ENCODE measurements at places on chromosomes 3 and 15.

DNA sequence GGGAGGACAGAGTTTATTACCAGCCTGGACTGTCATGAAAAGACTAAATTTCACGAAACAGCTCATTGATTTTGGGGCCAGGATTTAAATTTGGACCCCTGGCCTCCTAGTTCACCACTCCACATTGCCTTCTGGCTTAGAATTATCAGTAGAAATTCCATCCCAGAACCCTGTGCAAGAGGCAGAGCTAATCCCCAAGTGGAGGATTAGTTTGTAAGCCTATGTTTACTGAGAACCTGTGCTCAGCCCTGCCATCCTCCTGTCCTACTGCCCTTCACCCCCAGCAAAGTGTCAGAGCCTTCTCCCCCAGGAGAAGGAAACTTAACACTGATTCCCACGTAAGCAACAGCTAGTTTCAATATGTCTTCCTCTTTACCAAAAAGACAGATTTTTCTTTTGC lies 99.4 kb downstream of the SST start:
- DNase-seq, result no peak

- DNase-seq, result no peak
These were observed 457.7 kb downstream of the NAALADL2 start for GRCh38 chr3:175316799-175317198.

- no peak for DNase-seq
These were observed 334.7 kb upstream of the MDFIC2 start for GRCh38 chr3:70647094-70647493.

DNA sequence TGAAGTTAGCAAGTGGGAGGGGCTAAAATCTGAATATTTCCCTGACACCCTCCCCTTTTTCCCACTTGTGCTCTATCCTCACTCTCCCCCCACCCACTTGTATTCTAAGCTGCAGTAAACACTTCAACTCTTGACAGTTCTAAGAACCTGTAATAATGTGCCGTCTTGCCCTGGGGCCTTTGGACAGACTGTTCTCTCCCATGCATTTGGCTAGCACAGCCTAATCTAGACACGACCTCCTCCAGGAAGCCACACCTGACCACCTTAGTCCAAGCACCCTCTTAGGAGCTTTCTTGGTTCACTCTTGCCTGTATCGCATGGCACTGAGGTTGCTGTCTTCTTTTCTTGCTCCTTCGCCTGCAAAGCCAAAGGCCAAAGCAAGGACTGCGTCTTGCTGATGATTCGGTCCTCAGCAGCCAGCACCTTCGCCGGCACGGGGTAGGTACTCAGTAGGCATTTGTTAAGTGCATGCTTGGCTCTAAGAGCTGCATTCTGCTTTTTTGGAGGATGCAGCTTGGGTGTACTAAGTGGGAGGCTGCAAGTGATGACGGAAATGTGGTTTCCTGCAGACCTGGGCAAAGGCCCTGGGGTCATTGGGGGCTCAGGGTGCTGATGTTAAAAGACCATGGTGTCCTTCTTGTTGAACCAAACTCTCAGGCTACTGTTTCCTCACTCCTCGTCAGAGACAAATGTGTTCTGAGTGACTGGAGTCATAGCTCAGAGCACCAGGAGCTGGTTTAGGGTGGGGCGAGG lies 2.0 kb upstream of the ZNF710 start:
- DNase-seq, result no peak
